ENCODE measurements at places on chromosomes 2 and 18.

DNA sequence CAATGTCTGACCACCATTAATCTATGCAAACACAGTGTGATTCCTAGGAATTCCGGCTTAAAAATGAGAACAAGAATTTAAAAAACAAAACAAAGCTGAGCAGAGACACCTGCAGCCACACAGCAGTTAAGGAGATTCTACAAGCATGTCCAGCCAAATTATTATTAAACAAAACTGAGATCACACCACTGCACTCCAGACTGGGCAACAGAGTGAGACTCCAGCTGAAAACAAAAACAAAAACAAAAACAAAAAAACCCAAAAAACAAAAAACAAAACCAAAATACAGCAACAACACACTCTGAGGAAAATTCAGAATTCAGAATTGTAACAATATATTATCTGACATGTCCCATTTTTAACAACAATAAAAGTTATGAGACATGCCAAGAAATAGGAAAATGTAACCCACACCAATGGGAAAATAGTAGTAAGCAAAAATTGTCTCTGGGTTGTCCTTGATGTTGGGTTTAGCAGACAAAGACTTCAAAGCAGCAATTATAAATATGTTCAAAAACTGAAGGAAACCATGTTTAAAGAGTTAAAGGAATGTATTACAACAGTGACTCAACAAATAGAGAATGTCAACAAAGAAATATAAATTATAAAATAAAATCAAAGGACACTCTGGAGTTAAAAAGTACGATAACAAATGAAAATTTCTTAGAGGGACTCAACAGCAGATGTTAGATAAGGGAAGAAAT lies 19.7 kb downstream of the MYOM1 start:
- DNase-seq = no peak

- DNase-seq = no peak
These were observed 836 bp downstream of the STK11IP start for GRCh38 chr2:219598308-219599078.

- no peak for DNase-seq
These were observed 51.4 kb downstream of the TRIB2 start for GRCh38 chr2:12767996-12768624.

DNA sequence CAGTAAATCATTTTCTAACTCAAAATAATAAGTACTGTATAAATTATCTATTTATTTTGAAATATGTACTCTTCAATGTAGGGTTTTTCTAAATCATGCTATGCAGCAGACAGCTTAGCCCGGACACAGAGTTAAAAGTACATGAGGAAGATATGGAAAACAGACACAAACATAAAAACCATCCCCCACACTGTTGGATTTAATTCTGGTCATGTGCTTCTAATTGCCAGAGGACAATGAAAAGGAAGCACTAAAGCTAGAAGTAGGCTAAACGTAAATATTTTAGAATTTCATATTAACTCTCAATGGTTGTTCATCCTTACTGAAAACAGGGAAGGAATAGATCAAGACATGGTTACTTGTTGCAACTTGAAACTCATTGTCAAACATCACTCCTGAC lies 420.7 kb downstream of the ERBB4 start:
- no peak for DNase-seq

GRCh38 chr18:59617468-59617932 lies 79.7 kb downstream of the CCBE1 start:
- DNase-seq = no peak

- DNase-seq = peak; percentile 62
These were observed 54.3 kb downstream of the CDK15 start for GRCh38 chr2:201860636-201861066.
